Activated CD8-positive, alpha-beta T cell treated with anti-CD3 and anti-CD28 coated beads for 36 hours (primary cell): ENCODE measurements at places on chromosomes 12 and 14. TPM values are rescaled to one million over a fixed set of nuclear protein-coding genes. Genes with fewer than 3 reads are reported as not detected.

DNA sequence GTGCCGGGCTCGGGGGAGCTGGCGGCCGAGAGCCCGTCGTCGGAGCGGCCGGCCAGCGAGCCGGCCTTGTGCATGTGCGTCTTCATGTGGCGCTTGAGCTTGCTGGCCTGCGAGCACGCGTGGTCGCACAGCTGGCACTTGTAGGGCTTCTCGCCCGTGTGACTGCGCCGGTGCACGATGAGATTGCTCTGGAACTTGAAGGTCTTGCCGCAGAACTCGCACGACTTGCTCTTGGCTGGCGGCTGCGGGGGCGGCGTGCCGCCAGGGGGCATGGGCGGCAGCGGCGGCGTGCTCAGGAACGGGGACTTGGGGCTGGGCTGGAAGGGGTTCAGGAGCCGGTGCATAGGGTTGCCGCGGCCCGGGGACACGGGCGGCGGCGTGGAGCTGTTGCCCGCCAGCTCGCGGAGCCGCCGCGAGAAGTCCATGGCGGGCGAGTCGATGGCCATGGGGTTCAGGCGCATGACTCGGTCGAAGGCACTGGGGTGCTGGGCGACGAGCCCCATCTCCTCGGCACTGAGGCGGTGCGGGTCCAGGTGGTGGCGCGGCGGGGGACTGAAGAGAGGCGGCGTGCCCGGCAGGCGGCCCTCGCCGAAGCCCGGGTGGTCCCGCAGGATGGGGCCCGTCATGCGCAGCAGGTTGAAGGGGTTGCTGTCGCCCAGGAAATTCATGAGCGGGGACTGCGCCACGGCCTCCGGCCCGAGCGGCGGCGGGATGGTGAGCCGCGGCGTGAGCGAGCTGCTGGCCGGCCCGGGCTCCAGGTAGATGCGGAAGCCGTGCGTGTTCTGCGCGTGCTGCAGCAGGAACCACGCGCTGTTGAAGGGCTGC lies 96.5 kb downstream of the BCL11B start:
- no peak overlapping the region for H3K4me3 ChIP-seq
- no peaks in the 10 kb centered on the region for H3K27me3 ChIP-seq
- H3K36me3 ChIP-seq, result peaks cover 71% of the 10 kb centered on the region

DNA sequence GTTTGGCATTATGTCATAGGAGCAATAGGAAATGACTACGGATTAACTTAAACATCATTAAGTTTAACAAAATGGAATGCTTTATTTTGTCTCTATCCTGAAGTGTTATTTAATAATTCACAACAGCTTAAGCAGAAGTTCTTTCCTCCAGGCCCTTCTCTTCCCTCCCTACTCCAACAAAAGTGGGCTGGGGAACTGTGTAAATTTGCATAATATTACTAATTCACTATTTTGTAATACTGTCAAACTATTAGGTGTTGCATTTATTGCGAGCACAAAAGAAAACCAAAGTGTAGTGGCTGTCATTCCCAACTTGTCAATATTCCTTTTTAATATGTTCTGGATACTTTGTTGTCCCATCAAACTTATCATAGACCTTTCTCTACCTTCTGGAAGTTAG lies 69.8 kb downstream of the ATG14 start:
- no peak overlapping the region for H3K27ac ChIP-seq
- H3K4me1 ChIP-seq, result peaks cover 69% of the 10 kb centered on the region
- no peaks in the 10 kb centered on the region for H3K27me3 ChIP-seq
- no peak overlapping the region for H3K4me3 ChIP-seq
- H3K36me3 ChIP-seq, result peaks cover 1% of the 10 kb centered on the region

GRCh38 chr12:114030451-114030850 lies 64.3 kb upstream of the RBM19 start:
- no peak overlapping the region for H3K27ac ChIP-seq
- H3K27me3 ChIP-seq, result peaks cover 14% of the 10 kb centered on the region
- no peaks in the 10 kb centered on the region for H3K4me1 ChIP-seq
- no peak overlapping the region for H3K4me3 ChIP-seq
- no peaks in the 10 kb centered on the region for H3K36me3 ChIP-seq

- no peaks in the 10 kb centered on the region for H3K27me3 ChIP-seq
- H3K4me3 ChIP-seq, result peak overlapping the region; percentile 61
- peak; percentile 17 for DNase-seq
- H3K27ac ChIP-seq, result peak overlapping the region; percentile 92
- H3K36me3 ChIP-seq, result peaks cover 33% of the 10 kb centered on the region
These were observed 25.5 kb downstream of the CLECL1 start for GRCh38 chr12:9707356-9707755.

- H3K4me1 ChIP-seq, result no peaks in the 10 kb centered on the region
- H3K4me3 ChIP-seq, result no peak overlapping the region
These were observed 109.3 kb downstream of the FGD4 start for GRCh38 chr12:32508626-32509025.

DNA sequence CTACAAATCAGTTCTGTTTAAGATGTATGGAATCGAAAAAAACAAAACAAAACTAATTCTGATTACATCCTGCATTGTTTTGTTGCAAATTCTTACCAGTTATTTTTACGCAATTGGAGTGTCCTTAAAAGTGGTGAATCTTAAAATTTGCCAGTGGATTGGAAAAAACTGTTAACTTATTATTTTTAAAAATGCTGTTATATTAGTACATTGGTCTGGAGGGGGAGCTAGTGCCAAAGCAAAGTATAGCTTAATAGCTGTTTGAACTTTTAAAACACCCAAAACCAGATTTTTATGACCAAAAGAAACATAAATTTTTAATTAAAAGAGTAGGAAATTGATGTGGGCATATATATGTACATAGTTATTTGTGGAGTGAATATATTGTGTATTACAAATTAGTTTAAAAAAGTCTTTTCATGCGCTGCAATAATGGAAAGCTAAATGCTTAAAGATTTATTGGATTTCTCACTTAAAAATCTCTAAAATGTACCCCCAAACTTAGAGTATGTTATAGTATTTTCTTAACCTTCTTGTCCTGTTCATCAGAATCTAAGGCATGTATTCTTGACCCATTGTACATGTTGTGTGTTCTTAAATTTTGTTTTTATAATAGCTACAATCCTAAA lies 2.5 kb downstream of the FUT8 start:
- H3K27me3 ChIP-seq, result no peaks in the 10 kb centered on the region
- H3K4me3 ChIP-seq, result peak overlapping the region; percentile 95
- peaks cover 5% of the 10 kb centered on the region for H3K36me3 ChIP-seq
- DNase-seq, result peak; percentile 42
- H3K4me1 ChIP-seq, result peaks cover 42% of the 10 kb centered on the region
- no peak overlapping the region for H3K27ac ChIP-seq

The KRT82 gene
- not detected for total RNA-seq

The ARHGEF25 gene
- 1.2 TPM for total RNA-seq
